ENCODE measurements at places on chromosomes 7 and 10.

- DNase-seq = no peak
These were observed 79.3 kb downstream of the AVL9 start for GRCh38 chr7:32574626-32575025.

GRCh38 chr10:68155615-68156210 lies 46.4 kb downstream of the MYPN start:
- no peak for DNase-seq

GRCh38 chr7:129875745-129876411 lies 76.9 kb downstream of the UBE2H start:
- no peak for DNase-seq

- DNase-seq = no peak
These were observed 57.9 kb downstream of the ELFN1 start for GRCh38 chr7:1727812-1728570.

DNA sequence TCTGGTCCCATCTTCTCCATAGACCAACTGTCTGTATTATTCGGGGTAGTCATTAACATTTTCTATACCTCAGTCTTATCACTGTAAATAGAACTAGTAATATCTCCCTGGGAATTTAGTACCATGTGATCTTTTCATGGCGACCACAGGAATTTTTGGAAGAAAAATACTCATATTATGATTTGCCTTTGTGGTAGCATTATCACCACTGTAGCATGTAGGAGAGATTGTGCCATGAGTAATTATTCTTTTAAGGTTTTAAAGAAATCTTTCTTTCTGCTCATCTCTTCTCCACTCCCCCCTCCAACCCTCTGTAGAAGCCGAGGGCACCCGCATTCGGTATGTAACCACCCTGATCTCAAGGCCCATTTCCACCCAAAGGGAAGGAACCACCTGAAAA lies 25.0 kb downstream of the ZNF365 start:
- no peak for DNase-seq

Data from activated CD8-positive, alpha-beta memory T cell treated with anti-CD3 and anti-CD28 coated beads, Interleukin-2, amount 50 U/mL, for 4 hours (primary cell).